ENCODE measurements at places on chromosomes 4 and X.

- peak; percentile 46 for DNase-seq
These were observed at the start of gene MID2 for GRCh38 chrX:107825698-107826237. MID2 (plus strand) TSS chrX:107825866; CDS start chrX:107826427, 561 bp downstream.

GRCh38 chr4:87912164-87913004 is 63.1 kb upstream of the SPP1 start:
- no peak for DNase-seq

DNA sequence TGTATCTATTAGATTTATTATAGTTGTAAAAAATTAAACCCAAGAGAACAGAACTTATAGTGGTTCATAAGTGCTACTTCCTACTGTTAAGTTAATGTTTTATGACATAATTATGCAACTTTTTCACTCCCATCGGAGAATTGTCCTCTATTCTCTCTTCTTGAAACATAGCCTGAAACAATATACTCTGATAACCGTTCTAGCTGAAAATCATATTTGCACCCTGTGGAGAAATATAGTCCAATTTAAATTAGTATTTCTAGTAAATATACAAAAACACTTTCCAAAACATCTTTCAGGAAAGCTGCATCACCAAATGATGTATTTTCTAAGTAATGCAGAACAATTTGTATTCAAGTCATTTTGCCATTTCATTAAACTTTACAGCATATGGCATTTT is 586.4 kb downstream of the PRR32 start:
- DNase-seq = no peak

GRCh38 chr4:72314869-72315268 is 254.2 kb downstream of the ADAMTS3 start:
- no peak for DNase-seq

GRCh38 chr4:153747406-153747955 is 12.3 kb downstream of the RNF175 start:
- no peak for DNase-seq

DNA sequence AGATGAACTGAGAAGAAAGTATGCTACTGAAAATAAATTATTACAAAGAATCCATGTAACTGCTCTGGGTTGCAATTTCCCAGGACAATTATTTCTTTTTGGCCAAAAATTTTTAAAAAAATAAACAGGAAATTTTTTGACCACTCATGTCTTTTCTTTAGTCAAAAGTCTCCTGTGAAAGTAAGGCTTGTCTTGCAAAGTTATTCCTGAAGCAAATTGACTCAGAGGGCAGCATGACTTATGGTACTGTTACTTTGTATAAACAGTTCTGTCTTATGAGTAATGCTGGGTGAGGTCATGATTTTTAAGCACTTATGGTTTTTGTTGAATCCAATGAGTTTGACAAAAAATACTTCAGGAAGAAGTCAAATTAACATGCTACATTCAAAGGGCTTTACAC is 292.8 kb upstream of the ARSJ start:
- DNase-seq = no peak

GRCh38 chr4:31392923-31393322 is 672.8 kb downstream of the PCDH7 start:
- DNase-seq = no peak
